Psoas muscle (tissue), 8 donors: ENCODE measurements at places on chromosomes 3 and 15.

- peak; percentile 60 for DNase-seq
Observed at GRCh38 chr3:10495003-10495402, 10.4 kb downstream of the ATP2B2 start.

- DNase-seq: peak; percentile 21
Observed at GRCh38 chr3:129311054-129311902, 32.6 kb downstream of the HMCES start.

GRCh38 chr3:2822611-2823010 is 287.6 kb downstream of the IL5RA start:
- no peak for DNase-seq

DNA sequence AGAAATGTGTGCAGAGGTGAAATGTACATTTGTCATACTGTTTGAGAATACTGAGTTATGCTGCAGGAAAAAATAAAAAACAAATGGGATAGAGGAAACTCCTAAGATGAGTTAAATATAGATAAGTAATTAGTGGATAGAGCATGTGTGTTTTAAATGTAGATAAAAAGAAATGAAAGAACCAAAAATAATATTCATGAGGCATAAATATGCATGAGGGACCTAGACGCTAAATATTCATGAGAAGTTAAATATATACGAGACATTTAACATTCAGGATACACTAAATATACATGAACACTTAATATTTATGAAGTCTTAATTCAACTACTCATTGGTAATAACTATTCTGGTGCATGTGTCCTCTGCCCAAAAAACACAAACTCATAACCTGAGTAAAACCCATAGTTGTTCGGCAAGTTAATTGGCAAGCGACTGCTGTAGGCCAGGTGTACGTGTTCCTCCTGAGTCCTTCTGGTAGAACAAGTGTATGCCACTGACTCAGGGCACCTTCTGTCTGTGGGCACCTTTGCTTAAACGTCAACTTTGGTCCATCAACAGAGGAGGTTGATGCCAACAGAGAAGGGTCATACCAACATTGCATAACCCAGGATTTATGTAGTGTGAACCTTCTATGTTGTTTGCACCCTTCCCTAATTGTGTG is 24.5 kb upstream of the DENND6A start:
- no peak for DNase-seq

GRCh38 chr15:89569090-89569745 is 6.1 kb upstream of the TICRR start:
- no peak for DNase-seq
